H9 (cell line): ENCODE measurements at places on chromosomes 6 and 20. TPM values are rescaled to one million over a fixed set of nuclear protein-coding genes. Genes with fewer than 3 reads are reported as not detected.

The TRAPPC3L gene
- not detected in 2 replicates for total RNA-seq

The PLTP gene
- 61.4 and 62.5 TPM in 2 replicates for total RNA-seq

GRCh38 chr20:10537850-10538480, 102.9 kb downstream of the SLX4IP start:
- H3K27ac ChIP-seq, result no peak overlapping the region
- no peak for DNase-seq
- H3K4me3 ChIP-seq, result no peak overlapping the region

DNA sequence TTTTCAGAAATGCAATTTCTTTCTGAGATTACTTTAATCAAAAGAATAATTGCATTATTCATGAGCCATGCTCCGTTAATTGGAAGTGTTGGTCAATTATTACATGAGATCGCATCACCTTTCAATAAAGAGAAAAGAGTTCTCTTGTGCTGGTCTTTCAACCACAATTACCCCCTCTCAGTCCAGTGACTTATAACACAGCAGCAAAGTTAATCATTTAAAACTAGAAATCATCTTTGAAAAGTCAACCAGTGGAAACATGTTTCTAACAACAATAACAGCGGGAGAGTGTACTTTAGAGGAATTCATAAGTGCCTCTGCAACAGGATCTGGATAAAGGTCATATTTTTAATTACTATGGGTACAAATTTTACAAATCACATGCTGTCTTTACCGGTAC, 384.4 kb upstream of the AGPAT4 start:
- no peak overlapping the region for H3K4me3 ChIP-seq
- H3K36me3 ChIP-seq, result peaks cover 12% of the 10 kb centered on the region
- no peaks in the 10 kb centered on the region for H3K4me1 ChIP-seq
- no peak for DNase-seq
- H3K27me3 ChIP-seq, result no peaks in the 10 kb centered on the region

The SPEF1 gene
- 0.22 and 0.24 TPM in 2 replicates for total RNA-seq

DNA sequence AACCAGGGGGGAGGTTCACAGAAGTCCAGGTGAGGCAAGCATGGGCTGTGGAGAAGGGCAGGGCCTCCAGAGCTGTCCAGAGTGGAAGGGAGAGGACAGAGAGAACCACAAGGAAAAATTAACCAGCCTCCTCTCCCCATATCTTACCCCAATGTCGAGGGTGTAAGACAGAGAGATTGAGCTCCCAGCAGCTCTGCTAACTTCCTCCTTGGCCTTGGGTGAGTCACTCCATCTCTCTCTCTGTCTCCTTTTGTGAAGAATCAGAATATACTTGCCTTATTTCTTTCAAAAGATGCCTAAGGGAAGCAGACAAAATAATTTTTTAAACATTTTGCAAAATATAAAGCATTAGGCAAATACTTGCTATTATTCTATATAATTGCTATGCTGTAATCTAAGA, 58.3 kb upstream of the IYD start:
- H3K36me3 ChIP-seq, result no peaks in the 10 kb centered on the region
- H3K4me3 ChIP-seq, result no peak overlapping the region
- no peak overlapping the region for H3K27ac ChIP-seq
- H3K4me1 ChIP-seq, result no peaks in the 10 kb centered on the region
